IMR-90 (cell line): ENCODE measurements at places on chromosomes 7 and 10. TPM values are rescaled to one million over a fixed set of nuclear protein-coding genes. Genes with fewer than 3 reads are reported as not detected.

HSPA12A gene
- 16.1 and 18.6 TPM in 2 replicates for total RNA-seq

IMPDH1 gene
- total RNA-seq, result 45.3 and 49.5 TPM in 2 replicates

METTL2B gene
- 34.2 and 45.8 TPM in 2 replicates for total RNA-seq

LHFPL3 gene
- total RNA-seq, result not detected in 2 replicates

MINDY4 gene
- 3.6 TPM in 2 replicates for total RNA-seq

CLDN15 gene
- total RNA-seq, result 0.56 and 0.72 TPM in 2 replicates

CAV2 gene
- total RNA-seq, result 199 and 217 TPM in 2 replicates

LDB3 gene
- total RNA-seq, result 0.28 and 0.36 TPM in 2 replicates

RAB18 gene
- total RNA-seq, result 17.6 and 53.0 TPM in 2 replicates

GPNMB gene
- under 0.01 TPM in 1 of 2 replicates, not detected in the other for total RNA-seq

SDK1 gene
- total RNA-seq, result 1.1 and 1.6 TPM in 2 replicates

ZNF316 gene
- total RNA-seq, result 3.2 and 6.1 TPM in 2 replicates

DEPP1 gene
- total RNA-seq, result 11.7 and 13.6 TPM in 2 replicates

WDFY4 gene
- not detected in 2 replicates for total RNA-seq

CCDC201 gene
- total RNA-seq, result not detected in 2 replicates

H2BK1 gene
- total RNA-seq, result not detected in 2 replicates

OR9A2 gene
- not detected in 2 replicates for total RNA-seq

THSD7A gene
- under 0.01 and 0.18 TPM in 2 replicates for total RNA-seq

LIPA gene
- total RNA-seq, result 31.9 and 32.5 TPM in 2 replicates

ADIRF gene
- total RNA-seq, result 2.3 and 2.5 TPM in 2 replicates

DRGX gene
- not detected in 2 replicates for total RNA-seq

ECHDC3 gene
- 2.8 and 4.3 TPM in 2 replicates for total RNA-seq

LUC7L2 gene
- 14.9 and 30.6 TPM in 2 replicates for total RNA-seq
